ENCODE measurements at places on chromosomes 3 and 15. TPM values are rescaled to one million over a fixed set of nuclear protein-coding genes. Genes with fewer than 3 reads are reported as not detected.

DNA sequence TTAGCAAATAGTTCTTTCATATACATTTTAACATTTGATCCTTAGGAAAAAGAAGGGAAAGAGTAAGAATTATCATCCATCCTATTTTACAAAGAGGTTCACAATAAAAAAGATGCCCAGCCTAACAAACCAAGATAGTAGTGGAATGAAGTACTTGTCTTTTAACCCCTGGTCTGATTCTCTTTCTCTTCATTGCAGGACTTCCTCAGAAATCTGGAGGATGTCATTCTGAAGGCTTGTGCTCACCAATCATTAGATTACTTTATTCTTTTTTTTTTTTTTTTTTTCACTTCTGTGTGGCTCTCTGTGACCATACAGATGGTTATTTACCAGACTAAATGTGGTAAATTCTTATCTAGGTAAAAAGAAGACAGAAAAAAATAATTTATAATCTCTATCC lies 7.0 kb downstream of the HDGFL3 start:
- DNase-seq: no peak

DNA sequence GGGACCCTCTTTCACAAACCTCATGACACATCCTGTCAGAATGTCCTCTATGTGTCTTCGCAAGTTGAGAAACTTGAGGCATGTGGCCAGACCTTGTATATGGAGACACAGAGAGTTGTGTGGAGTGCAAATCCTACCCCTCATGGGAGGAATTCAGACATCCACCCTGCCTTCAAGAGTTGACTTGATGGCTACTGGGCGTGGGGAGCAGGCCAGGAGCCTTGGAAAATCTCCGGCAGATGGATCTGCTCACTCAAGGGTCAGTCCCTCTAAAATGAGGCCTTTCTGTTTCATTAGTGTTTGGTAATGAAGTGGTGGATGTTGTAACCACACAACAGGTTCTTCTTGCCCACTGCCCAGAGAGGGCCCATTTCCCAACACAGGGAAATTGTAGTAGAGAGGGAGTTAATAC lies 79.0 kb downstream of the ASB7 start:
- DNase-seq: no peak

GRCh38 chr15:23644829-23645228 lies 2.8 kb downstream of the MAGEL2 start:
- no peak for DNase-seq

- no peak for DNase-seq
Observed at GRCh38 chr15:40331637-40332036, 8.1 kb downstream of the INAFM2 start.

DNA sequence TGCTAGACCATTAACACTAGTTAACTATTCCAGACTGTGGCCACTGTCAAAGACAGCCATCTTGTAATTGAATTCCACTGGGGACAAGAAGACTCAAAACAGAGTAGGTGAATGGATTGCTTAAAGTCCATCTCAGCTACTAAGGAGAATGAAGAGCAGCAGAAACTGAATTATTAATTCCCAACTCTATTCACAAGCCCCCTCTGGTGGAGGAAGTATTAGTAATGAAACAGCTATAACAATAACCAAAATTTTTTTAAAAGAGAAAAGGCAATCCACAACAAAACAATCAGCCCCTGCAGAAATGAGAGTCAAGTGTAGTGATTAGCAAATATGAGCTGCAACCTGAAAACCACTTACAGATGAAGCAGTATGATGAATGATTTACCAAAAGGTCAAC lies 302.8 kb downstream of the FHIT start:
- no peak for DNase-seq

DNA sequence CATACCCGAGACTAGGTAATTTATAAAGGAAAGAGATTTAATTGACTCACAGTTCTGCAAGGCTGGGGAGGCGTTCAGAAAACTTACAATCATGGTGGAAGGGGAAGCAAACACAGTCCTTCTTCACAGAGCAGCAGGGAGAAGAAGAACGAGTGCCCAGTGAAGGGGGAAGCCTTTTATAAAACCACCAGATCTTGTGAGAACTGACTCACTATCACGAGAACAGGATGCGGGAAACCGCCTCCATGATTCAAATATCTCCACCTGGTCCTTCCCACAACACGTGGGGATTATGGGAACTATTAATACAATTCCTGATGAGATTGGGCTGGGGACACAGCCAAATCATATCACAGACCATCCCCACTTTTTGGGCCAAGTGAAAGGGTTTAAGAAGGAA lies 58.8 kb upstream of the CTXND1 start:
- DNase-seq: no peak

DNA sequence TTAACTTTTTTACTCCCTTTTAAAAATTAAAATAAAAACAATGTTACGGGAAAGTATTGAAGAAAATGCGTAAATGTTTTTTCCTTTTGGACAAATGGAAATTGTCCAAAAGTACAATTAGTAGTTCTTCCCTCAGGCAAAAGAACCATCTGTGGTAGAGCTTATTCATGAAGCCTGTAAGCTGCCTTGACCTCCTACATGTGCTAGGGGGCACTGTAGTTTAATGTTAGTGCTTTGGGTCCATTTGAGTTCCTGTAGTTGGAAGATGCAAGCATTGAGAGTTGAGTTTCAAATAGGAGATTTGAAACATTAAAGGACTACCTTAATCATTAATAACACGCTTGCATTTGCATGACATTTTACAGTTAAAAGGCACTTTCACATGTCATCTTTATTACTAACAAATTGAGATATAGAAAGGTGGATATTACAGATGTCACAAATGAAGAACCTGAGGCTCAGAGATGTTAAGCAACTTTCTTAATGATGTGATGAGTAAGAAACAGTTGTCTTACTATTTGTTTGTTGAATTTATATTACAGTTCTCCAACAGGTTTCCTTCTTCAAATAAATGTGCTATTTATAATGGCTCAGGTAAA lies 1.8 kb upstream of the ZNF385D start:
- no peak for DNase-seq

DNA sequence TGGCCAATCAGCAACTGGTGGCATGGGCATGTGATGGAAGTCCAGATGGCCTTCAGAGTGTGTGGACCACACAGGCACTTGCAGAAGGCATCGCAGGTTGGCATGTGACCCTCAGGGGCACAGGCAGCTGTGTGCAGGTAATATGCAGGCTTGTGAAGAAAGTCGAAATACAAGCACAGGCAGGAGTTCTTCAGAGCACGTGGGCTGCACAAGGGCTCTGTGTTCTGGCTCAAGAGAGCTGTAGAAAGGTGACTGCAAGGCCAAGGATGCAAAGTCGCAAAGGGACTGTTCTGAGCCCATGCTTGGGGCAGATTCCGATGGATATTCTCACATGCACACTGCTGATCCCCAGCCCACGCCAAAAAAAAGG lies 8.3 kb downstream of the LRRC2 start:
- no peak for DNase-seq

DNA sequence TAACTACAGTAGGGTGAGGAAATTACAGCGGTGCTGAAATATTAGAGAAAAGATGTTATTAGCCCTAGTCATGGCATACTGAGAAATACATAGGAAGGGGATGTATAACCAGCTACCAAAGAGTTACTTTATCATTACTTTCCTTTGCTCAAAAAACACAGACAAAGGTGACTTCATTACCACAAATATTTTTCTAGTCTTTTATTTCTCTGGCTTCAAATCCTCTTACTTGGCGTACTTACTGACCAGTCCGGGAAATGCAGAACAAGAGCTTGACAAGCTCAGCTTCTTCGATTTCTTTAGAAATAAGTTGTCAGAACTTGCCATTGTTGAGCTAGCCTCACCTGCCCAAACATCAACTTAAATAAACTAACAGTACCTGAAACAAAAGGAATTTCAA lies 142.1 kb upstream of the TMCO5A start:
- no peak for DNase-seq

- DNase-seq: no peak
Observed at GRCh38 chr15:68592544-68592943, 13.8 kb downstream of the CORO2B start.

- DNase-seq: no peak
Observed at GRCh38 chr3:56800130-56800831, 1.5 kb downstream of the ARHGEF3 start.

DNA sequence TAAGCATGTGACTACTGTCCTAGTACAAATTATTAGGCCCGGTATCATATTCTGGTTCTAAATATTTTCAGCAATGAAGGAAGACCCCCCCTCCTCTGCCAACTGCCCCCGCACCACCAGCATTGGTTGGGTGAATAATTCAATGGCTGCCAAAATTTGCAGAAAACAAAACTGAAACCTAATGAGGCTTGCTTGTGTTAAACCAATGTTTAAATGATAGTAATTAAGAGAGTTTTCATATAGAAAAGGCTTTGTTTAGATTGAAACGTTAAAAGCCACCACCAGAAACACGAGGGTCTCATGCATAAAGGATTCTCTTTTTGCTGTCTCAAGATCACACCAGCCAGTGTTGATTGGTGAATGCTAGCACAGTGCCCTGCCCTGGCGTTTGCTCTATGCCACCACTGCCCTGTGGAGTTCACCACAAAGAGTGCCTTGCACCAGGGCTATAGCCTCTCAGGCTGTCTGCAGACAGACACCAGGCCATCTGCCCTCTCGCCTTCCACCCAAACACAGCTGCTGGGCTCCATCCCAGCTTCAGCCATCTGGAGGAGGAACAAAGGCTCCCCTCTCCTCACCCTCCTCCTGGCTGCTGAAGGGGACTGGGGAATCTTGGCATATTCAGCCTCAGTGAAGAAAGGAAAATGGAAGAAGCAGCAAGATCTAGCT lies 200.3 kb upstream of the PFN2 start:
- no peak for DNase-seq

DNA sequence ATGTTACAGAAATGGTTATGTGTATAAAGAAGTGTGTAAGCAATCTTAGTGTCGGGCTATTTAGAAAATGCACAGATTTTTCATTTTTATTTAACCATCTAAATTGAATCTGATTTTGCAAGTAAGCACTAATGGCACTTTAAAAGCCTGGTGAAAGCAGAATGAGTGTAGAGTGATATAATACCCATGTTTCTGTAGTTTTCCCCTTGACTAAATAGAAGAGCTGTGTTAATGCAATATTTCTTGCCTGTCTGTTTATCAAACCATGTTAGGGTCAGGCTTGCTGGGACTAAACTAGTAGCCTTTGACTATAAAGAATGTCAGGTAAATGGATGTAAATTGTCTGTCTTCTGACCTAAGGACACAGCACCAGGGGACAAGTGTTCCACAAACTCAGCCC lies 714.0 kb downstream of the CADM2 start:
- no peak for DNase-seq

DNA sequence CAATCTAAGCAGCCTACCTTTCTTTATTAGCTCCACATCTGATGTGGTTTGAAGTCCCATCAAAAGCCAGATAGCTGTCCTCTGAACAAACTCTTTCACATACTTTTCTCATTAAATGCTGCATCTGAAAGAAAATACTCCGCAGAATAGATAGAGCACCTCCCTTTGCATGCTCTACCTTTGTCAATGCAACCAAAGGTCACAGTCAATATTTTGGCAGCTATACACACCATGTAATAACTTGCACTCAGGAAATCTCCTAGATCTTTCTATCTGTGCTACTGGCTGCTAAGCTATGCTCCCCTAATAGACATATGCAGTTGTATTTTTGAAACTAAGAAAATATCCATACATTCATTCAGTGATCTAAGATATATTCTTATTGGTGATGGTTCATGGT lies 204.8 kb upstream of the ARRDC4 start:
- DNase-seq: no peak

GRCh38 chr15:39031596-39031995 lies 467.0 kb upstream of the RASGRP1 start:
- no peak for DNase-seq

GRCh38 chr3:30311781-30312180 lies 294.6 kb upstream of the TGFBR2 start:
- no peak for DNase-seq

DNA sequence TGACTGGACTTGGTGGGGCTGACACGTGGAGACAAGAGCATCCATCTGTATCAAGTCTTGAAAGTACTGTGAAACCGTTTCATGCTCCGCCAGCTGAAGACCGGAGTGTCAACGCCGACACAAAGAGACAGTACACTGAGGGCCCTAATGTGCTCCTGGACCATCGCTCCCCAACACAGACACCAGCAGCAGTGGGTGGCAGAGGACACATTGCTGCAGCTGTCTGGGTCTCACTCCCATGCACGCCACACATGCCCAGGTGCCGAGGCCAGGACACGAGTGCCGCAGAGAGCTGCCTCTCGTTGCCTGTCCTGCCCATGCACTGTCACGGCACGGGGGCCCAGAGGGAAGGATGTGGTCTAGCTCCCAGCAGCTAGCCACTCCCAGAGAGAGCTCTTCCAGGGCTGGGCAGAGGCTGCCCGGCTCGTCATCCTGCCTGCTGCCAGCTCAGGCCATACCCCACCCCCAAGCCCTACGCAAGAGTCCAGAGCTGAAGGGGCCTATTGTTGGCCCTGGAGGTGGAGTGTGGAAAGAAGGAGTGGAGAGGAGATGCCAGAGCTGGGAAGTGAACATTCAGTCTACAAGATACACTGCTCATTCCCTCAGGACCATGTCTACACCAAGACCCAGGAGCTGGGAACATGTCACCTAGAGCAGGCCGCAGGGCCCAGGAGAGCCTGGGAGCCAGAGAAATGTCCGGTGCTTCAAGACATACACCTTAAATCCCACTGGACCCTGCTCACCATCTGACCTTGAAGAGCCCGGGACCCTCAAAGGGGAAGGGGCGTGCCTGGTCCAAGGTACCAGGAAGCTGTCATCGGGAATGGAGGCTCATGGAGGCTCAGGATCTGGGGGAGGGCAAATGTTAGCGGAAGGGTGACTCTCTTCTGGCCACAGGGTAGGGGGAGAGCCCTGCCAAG lies 7.7 kb downstream of the TNK2 start:
- DNase-seq: no peak

- no peak for DNase-seq
Observed at GRCh38 chr3:43913036-43913948, 222.6 kb downstream of the ABHD5 start.

GRCh38 chr15:59532770-59533379 lies 78.7 kb upstream of the GCNT3 start:
- DNase-seq: no peak

GRCh38 chr3:123642182-123642956 lies 57.5 kb upstream of the HACD2 start:
- no peak for DNase-seq

GRCh38 chr3:78726545-78726944 lies 1041.3 kb downstream of the ROBO1 start:
- no peak for DNase-seq

Gene HYAL1
- polyA plus RNA-seq: 7.4 TPM

Gene LRRC57
- polyA plus RNA-seq: 20.4 TPM

Gene CPN2
- 0.82 TPM for polyA plus RNA-seq

Gene DPPA2
- 0.92 TPM for polyA plus RNA-seq

Gene GABRR3
- 0.03 TPM for polyA plus RNA-seq

Gene LMAN1L
- not detected for polyA plus RNA-seq

Gene SNX1
- 103 TPM for polyA plus RNA-seq

All from renal cortex interstitium (tissue), 15 donors.